Stimulated activated CD8-positive, alpha-beta memory T cell treated with anti-CD3 and anti-CD28 coated beads, Interleukin-4, amount 100 ng/mL, for 1 hour (primary cell): ENCODE measurements at places on chromosomes 12 and 14.

DNA sequence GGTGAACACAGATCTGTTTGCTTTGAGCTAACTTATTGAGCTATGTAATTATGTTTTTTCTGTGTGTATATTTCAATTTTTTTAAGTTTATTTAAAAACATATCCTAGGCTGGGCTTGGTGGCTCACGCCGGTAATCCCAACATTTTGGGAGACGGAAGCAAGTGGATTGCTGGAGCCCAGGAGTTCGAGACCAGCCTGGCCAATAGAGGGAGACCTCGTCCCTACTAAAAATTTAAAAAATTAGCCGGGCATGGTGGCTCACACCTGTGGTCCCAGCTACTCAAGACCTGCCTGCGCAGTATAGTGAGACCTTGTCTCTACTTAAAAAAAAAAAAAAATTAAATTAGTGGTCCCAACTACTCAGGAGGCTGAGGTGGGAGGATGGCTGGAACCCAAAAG is 16.2 kb upstream of the RNASE1 start:
- DNase-seq: no peak

DNA sequence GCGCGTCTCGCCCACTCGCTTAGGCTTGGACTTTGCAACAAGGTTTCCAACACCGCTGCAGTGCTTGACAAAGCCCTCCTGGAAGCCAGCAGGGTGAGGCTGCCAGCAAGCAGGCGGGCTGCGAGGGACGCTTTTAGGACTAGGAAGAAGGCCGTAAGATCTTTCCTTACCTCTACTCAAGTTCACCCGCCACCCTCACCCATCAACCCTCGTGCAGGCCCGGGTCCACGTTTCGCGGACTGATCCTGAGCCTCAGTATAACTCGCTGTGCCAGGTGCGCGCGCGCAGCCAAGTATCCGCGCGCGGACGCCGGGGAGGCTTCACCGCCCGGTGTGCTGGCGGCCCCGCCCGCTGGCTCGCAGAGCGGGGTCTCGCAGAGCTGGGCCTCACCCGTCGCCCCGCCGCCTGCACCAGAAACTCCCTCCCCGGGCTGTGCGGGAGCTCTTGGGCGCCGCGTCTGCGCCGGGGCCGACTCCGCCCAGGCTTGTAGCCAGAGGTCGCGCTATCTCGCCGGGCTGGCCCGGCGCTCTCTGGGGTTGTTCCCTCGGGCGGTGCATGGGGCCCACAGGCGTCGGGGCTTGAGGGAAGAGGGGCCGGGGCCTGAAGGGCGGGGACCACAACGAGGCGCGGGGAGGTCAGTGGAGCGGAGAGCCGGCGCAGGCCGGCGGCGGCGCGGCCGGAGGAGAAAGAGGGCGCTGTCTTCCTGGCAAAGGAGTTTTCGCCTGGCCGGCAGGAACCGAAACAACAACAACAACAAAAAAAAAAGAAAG is 7.6 kb upstream of the SIX1 start:
- DNase-seq: no peak

GRCh38 chr12:21339921-21340320 is 5.2 kb upstream of the SLCO1A2 start:
- no peak for DNase-seq

GRCh38 chr14:76012354-76012753 is 26.8 kb downstream of the IFT43 start:
- DNase-seq: no peak

- DNase-seq: no peak
Observed at GRCh38 chr14:29273513-29273912, 506.9 kb downstream of the FOXG1 start.

DNA sequence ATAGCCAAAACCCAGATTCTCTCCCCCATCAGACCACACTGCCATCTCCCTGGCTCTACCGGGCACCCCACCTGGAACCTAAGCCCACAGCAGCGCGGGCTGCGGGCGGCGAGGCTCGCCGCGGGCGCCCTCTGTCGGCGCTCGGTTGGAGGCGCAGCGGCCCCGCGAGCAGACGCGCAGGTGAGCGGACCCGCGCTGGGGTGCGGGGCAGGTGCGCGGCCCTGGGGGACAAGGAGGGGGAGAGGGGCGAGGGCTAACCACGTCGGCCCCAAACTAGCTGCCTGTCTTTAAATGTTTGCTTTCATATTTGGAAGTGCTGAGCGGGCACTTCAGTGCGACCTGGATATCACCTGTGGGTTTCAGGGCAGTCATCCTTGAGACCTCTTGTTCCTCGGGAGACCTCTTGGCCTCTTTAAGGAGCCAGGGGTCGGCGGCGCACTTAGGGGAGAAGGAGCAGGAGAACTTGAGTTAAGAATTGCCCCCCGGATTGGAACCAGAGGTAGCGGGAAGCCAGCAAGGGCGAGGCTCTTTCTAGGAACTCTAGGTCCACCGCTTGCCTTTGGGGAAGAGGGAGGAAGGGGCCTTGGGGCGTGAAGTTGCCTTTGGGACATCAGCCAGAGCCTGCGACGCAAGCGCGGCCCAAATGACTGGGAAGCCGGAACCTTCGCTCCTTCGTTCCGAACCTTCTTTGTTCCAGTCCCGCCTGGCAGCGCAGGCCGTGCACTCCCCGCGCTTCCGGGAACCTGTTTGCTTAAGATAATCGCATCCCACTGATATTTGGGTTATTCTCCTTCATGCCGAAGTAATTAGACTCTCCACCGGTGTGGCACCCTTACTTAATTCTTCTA is 78.7 kb downstream of the NEDD1 start:
- DNase-seq: peak; percentile 9

- no peak for DNase-seq
Observed at GRCh38 chr12:26648584-26648983, 184.4 kb downstream of the ITPR2 start.

DNA sequence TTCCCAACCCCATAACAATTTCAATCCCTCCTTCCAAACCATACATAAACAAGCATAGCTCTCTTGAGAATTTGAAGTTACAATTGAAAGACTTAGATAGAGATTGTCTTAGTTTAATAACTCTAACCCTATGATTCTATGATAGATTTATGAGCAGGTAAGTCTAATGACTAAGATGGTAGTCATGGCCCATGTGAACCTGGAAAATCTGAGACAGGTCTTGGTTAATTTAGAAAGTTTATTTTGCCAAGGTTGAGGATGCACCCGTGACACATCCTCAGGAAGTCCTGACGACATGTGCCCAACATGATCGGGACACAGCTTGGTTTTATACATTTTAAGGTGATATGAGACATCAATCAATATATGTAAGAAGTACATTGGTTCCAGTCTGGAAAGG is 248.8 kb downstream of the KCNH5 start:
- no peak for DNase-seq

DNA sequence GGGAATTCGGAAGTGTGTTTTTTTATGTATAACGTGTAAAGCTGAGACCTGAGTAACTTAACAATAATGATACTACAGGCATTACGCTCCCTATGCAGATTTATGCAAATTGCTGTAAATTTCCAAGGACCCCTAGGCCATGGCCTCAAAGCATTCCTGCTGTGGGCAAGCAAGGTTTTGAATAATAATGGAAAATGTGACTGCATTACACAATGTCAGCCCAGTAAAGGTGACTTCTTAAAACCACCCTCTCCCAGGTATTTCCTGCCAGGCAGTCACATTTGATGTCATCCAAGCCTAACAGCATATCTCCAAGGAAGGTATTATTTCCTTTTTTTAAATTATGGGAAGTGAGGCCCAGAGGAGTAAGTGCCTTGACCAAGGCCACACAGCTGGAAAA is 621.0 kb downstream of the BCL11B start:
- DNase-seq: no peak

DNA sequence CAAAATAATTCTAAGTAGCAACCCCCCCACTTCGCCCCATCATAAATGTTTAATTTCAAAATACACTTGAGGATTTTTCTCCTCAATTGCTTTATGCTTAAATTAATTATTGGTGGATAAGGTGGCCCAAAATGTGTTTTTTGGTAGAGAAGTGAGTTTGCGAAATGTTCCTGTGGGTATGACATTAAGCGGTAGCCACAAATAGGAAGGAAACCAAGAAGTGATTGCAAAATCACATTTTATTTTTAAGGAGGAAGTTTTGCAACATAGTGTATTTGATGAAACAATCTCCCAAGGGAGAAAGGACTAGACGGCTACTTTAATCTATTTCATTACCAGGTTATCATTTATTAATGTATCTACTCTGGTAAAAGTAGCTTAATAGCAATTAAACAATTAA is 25.5 kb downstream of the SLC25A3 start:
- DNase-seq: no peak

- no peak for DNase-seq
Observed at GRCh38 chr12:72273851-72274351, 1.7 kb downstream of the TRHDE start.

GRCh38 chr14:71358209-71358931 is 451.1 kb downstream of the PCNX1 start:
- DNase-seq: no peak

GRCh38 chr14:34038358-34039057 is 87.6 kb upstream of the EGLN3 start:
- no peak for DNase-seq

DNA sequence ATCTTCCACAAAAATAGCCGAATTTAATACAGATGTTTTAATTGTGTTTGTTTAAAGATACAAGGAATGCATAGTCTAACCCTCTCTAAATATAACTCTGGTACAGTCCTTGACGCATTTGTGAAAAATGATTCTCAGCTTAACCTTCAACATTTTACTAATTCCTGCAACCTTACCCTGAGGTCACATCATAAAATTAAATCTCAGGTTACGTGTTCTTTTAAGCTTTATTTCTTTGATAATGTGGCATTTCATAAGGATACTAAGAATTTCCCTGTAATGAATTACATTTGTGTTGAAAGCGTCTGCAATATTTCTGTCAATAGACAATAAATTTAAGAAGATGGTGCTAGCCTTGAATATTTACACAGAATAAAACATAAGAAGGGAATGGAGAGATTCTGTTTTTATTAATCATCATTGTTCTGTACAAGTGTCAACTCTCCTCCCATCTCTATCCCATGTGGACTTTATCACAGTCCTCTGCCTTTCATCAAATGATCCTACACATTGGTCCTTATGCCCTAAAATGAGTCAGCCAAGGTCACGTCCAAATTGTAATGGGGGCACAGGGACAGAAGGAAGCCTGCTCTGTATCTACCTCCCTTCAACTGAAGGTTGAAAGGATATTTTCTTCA is 769.3 kb upstream of the FLRT2 start:
- DNase-seq: no peak

GRCh38 chr12:131477613-131478012 is 233.3 kb upstream of the SFSWAP start:
- DNase-seq: no peak

DNA sequence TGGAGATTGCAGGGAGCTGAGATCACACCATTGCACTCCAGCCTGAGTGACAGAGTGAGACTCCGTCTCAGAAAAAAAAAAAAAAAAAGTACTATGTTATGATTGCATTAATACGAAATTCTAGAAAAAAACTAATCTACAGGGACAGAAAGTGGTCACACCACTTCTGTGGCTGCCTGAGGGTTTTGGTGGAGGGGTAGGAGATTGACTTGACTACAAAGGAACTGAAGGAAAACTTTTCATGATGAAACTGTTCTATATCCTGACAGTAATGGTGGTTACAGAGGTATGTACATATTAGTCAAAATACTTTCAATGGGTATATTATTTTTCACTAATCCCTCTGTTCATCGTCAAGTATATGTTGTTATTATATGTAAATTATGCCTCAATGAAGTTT is 42.1 kb downstream of the FOXN3 start:
- DNase-seq: no peak

- DNase-seq: no peak
Observed at GRCh38 chr14:68362846-68363245, 430.0 kb downstream of the ZFP36L1 start.
